ENCODE measurements at places on chromosomes 2 and 18.

DNA sequence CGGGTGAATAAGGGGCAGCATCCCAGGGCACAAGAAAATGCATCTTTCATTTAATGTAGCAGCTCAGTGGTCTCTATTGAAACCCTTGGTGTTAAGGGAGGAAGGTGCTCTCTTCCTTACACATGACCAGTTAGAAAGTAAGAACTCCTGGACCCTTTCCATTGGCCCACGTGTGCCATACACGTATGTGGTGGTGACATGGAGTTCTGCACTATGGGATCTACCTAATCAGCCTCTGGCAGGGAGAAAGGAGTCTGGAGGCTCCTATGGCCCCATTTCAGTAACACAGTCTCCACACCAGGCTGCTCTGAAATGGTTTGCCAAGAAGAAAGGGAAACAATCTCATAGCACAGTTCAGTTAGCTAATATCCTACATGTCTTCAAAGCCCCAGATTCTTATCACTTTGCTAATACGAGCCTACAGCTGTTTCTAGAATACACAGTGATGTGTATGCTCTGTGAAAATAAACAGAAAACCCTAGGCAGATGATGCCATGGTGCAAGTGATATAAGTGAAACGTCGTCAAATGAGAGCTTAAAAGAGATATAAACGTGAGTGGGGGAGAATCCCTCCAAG lies 7.0 kb downstream of the EFEMP1 start:
- no peak for DNase-seq

DNA sequence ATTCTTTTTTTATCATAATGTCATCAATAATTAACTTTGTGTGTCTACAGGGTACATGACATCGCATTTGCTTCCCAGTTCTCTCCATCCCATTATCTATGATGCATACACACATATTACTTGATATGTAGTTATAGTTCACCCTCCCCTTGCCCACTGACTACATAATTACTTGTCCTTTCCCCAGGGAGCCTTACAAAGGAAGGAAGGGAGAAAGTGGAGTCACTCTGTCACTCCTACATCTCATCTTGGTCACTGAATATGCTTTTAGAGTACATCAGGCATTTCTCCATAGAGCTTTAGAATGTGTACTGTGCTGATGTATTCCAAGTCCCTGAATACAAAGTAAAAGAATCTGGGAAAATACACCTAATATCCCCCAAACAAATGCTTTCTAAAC lies 6.0 kb upstream of the DTNA start:
- DNase-seq, result no peak

DNA sequence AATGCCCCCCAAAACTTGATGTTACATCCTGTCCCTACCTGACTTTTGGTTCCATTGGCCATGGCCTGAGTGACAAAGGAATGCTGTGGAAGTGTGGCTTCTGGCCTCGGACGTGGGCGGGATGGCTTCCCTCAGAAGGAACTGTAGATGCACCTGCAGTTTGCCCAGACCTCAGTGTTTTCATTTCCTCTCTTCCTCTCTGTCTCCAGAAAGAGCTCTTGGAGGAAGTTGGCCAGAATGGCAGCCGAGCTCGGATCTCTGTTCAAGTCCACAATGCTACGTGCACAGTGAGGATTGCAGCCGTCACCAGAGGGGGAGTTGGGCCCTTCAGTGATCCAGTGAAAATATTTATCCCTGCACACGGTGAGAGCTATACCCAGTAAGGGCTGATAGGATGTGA lies 61.0 kb upstream of the TMEM87B start:
- DNase-seq, result no peak

GRCh38 chr18:32684940-32685339 lies 87.9 kb downstream of the KLHL14 start:
- no peak for DNase-seq

DNA sequence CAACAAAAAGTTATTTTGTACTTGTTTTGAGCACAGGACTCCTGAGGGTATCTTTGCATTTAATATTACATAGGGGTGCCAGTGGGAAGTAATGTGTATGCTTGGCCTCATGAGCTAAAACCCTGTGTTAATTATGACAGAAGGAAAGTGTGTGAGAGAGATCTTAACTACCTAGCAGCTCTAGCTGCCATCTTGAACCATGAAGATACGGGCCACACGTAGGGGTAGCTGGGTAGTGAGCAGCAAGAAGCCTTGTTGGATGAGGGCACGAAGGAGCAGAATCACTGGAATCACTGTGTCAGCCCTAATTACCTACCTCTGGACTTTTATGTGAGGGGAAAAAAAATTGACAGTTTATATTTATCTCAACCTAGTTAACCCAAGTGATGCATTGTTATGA lies 15.4 kb upstream of the CASP10 start:
- no peak for DNase-seq

DNA sequence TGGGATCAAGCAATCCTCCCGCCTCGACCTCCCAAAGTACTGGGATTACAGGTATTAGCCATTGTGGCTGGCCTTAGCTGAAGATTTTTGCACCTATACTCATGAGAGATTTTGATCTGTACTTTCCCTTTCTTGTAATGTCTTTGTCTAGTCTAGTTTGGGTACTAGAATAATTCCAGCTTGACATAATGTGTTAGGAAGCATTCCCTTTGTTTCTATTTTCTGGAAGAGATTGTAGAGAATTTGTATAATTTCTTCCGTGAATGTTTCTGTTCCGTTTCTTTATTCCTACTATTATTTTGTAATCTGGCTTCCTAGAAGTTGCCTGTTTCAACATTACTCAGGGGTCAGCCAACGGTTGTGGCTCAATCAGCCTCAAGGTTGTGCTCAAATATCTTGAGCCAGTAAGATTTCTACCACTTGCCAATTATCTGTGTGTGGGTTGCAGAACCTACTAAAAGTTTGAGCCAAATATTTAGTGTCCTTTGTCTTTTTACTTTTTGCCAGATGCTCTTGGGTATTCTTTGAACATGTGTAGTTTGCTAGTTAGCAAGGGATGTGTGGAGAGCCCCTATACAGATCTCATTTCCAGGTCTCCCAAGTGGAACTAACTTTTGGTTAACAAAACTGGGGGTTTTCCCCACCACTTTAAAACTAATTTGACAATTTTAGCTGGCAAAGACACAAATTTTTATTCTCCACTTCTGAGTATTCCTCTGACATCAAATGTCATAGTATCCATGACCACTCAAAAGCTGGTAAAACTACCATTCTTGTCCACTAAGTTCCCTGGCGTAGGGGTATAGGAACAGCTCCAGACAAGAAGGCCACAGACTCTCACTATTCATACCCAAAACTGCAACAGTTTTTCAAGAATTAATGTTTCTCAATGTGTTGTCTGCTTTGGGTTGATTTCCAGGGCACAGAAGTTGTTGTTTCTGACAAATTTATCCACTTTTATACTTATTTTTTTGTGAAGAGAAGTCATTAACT lies 42.8 kb upstream of the BAZ2B start:
- DNase-seq, result no peak

DNA sequence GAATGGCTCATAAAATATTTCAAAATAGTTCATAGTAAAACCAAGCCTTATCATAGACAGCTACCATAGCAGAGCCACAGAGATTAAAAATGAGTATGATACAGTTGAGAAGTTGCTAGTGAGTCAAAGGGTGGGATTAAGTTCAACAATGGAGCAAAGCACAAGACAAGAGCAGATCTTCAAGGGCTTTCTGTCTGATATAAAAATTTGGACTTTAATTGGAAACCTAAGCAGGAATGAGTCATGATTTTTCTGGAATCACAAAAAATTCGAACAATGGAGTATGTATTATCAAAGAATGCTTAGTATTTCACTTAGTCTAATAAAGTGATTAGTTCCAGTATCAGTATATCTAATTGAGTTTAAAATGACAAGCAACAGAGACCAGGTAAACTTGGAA lies 487.3 kb upstream of the NETO1 start:
- DNase-seq, result no peak

- DNase-seq, result no peak
Observed at GRCh38 chr2:99088017-99088416, 53.5 kb upstream of the C2orf15 start.

- DNase-seq, result no peak
Observed at GRCh38 chr2:241743620-241744019, 9.2 kb downstream of the D2HGDH start.

GRCh38 chr2:155690785-155691184 lies 641.7 kb downstream of the NR4A2 start:
- DNase-seq, result no peak

- DNase-seq, result no peak
Observed at GRCh38 chr2:133599811-133600210, 31.5 kb upstream of the NCKAP5 start.

DNA sequence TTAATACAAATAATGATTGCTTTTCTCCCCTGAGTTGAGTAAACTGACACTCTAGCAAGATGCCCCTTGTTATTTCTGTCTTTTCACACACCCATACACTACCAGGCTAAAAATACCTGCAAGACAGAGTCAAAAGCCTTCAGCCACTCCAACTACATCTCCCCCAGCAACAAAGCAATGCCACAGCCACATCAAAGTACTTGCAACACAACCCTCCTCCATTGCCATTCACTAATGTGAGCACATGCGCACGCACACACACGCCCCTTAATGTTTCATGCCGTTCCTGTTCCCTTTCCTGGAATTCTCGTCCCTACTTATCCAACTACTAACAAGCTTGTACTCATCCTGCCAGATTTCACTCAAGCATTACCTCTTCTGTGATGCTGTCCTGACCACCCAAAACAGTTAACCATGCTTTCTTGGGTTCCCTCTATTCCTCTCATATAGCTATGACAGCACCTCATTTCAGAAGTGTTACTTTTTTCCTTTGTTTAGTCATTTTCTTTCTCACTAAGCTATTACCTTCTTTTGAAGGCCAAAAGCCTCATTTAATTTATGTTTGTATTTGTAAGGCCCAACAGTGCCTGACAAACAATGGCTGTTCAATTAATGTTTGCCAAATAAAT lies 29.6 kb downstream of the SLC25A12 start:
- DNase-seq, result no peak

DNA sequence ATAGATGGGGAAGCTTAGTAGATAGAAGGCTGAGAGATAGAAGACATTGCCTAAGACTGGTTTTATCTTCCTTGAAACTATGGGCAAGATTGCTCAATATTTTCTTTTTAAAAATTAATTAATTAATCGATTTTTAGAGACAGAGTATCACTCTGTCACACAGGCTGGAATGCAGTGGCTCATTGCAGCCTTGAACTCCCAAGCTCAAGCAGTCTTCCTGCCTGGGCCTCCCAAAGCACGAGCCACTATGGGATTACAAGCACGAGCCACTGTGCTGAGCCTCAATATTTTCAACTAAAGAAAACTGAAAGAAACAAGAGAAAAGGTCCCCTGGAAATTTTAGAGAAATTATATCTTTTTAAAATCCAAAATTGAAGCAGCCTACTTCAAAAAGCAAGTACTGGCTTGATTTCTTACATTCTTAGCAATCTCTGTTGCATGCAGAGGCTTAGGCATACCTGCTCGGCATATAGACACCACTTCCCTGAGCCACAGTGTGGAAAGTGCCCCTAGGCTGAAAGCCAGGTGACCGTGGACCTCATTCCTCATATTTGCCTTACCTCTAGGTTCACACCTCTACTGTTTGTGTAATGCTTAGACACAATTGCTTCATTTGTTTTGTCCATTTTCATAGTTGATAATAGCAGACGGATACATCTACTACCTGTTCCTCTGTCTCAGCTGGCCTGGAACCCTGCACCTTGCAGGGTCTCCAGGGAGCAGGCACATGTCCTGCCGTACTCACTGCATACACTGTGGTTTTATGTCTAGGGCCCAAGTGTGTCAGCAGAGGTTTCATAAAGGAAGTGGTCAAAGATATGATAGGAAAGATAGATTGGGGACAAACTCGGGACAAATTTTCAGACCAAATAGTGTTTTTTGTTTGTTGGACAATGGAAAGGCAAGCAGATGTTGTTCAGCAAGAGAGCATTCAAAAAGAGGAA lies 166.5 kb upstream of the ALPP start:
- no peak for DNase-seq

DNA sequence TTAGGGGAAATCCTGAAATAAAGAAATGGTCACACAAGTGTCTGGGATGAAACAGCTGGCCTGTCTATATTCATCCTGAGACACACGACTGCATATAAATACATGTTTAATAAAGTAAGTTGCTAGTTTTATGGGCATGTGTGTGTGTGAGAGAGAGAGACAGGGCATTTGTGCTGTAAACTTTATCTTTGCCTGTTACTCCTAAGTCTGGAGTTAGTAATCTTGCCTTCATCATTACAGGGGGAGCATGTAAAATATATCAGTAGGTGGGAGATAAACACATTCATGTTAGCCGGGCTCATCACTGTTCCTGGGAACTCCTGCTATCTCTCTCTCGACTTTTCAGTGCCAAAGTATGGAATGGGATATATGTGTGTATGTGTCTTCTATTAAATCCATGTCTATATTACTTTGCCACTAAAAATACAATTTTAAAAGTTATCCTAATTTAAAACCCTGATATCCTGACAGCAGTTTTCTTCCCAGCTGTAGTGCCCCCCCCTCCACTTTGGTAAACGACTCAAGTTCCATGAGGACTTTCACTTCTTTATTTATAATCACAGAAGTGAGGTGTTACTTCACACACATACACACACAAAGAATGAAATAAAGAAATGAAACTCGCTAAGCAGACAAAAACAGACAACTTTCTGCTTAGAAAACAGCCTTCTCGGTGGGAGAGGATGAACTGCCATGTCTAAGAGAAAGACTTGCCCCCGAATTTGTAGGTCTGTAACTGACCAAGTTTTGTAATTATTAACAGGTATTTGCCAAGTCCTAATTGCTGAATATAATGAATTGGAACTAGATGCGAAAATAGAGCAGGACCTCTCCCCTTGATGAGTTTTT lies 947 bp downstream of the ZEB2 start:
- no peak for DNase-seq

DNA sequence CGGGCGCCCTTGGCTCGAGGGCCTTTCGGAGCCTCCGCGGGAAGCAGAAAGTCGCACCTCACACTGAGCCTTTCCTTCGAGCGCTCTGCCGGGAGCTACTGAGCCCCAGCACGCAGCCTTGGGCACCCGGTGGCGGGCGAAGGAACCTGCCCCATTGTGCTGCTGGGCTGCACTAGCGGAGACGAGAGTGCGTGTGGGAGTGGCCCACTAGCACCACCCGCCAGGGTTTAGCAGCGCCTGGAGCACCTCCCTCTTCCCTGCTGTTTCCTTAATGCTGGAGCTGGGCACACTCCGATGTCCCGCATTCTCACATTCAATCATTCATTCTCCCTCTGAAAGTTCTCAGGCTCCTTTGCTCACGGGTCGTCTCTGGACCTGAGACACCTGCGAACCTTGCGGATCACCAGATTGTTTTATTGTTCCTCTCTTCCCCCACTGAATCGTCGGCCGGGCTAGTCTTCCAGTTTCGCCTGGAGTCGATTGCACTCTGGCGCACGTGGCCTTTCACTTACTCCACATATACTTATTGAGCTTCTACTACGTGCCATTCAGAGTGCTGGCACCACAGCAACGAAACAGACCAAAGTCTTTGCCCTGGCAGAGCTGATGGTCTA lies 8.5 kb upstream of the PAX3 start:
- no peak for DNase-seq

GRCh38 chr2:189681903-189682302 lies 7.4 kb downstream of the ANKAR start:
- no peak for DNase-seq

Data from fibroblast of skin of right quadriceps (primary cell).